ENCODE measurements at places on chromosomes 2 and 18. TPM values are rescaled to one million over a fixed set of nuclear protein-coding genes. Genes with fewer than 3 reads are reported as not detected.
A peak's percentile ranks its signal among the peaks of the same experiment; 100 is the strongest.

FEV gene
- not detected for total RNA-seq

NT5DC4 gene
- total RNA-seq = not detected

DHRS9 gene
- total RNA-seq = not detected

YPEL5 gene
- 30.1 TPM for total RNA-seq

PLCL1 gene
- total RNA-seq = 0.22 TPM

ADAM17 gene
- total RNA-seq = 21.2 TPM

AQP12A gene
- total RNA-seq = not detected

CYTIP gene
- not detected for total RNA-seq

CD28 gene
- not detected for total RNA-seq

UGT1A10 gene
- not detected for total RNA-seq

ZC3H6 gene
- total RNA-seq = 16.0 TPM

LONRF2 gene
- 0.04 TPM for total RNA-seq

REG1A gene
- 0.24 TPM for total RNA-seq

MFSD2B gene
- total RNA-seq = 0.21 TPM

REG3A gene
- total RNA-seq = not detected

GRCh38 chr2:197893403-197894177 is 89.2 kb downstream of the PLCL1 start:
- DNase-seq = no peak

DNA sequence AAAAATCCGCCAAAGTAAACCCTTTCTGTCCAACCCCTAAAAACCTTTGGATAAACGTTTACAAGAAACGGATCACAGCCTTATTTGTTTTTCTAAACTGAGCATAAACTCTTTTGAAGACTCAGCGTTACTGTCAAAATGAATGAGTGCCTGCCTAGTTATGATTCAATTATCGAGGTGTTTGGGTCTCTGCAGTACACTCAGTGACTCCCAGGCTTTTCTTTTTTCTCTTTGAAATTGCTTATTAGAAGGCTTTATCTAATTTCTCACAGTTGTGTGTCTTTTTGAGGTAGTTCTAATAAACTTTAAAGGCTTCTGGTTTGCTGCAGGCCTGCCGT is 663 bp downstream of the RHBDD1 start:
- no peak for DNase-seq

DNA sequence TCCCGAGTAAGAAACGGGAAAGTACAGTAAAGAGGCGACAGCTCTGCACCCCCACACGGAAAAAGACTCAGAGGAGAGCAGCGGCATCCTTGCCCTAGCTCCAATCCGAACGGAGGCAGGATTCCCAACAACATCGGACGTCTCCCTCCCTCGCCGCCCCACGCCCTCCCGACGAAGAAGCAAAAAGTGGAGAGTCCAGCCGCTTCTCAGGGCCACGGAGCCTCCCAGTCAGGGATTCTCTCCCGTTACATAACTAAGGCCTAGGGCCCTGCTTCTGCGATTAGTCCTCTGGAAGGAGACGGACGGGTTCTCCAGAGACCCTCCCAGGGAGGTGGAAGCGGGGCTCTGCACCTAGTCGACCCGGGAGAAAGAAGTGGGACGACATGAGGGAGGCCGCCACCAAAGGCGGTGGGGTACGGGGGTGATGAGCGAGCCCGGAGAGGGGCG is 587 bp downstream of the SUMO1 start:
- DNase-seq = peak; percentile 66

- no peak for DNase-seq
Observed at GRCh38 chr18:39702888-39703287, 2137.3 kb upstream of the CELF4 start.

- DNase-seq = no peak
Observed at GRCh38 chr2:190533968-190534309, 583 bp downstream of the NEMP2 start.

GRCh38 chr2:60259781-60260180 is 293.7 kb downstream of the BCL11A start:
- DNase-seq = no peak

DNA sequence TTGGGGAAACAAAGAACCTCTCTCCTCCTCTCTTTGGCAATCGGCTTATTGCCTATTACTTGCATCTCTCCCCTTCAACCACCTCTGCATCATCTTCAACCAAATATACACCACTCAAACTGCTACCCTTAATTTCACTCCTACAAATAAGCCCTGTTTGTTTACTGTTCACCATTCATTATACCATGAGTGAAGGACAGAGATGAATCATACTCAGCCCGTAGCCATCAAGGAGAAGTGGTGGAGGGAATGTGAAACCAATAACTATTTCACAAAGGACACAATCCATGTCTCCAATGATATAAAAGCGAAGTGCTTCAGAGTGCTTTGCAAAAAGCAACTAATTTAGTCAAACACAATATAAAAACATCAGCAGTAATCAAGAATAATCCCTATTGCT is 76.8 kb downstream of the CACNB4 start:
- DNase-seq = no peak

DNA sequence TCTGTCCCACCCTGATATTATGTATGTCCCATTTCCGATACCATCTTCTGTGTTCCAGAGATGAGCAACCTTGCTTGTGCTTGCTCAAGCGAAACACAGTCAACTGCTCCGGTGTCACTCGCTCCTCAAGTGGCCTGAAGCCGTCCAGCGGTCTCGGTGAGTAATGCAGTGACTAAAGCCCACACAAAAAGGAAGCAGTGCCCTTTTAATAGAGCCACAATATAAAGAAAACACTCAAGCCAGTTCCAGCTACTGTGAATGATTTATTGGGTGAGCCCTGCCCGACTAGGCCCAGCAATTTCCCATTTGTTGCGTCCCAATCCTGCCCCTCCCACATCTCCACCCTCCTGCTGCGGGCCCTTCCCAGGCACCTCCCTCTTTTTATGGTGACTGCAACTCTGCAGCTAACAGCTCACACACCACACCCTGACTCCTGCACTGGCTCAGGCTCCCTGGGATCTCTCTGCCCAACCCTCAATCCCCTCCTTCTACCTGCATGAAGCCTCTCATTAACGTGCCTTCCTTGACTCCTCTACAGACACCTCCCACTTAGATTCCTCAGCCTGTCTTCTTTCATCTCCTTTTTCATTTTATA is 44.2 kb upstream of the DSC1 start:
- DNase-seq = peak; percentile 24

GRCh38 chr18:63259567-63260379 is 59.8 kb downstream of the BCL2 start:
- DNase-seq = no peak

DNA sequence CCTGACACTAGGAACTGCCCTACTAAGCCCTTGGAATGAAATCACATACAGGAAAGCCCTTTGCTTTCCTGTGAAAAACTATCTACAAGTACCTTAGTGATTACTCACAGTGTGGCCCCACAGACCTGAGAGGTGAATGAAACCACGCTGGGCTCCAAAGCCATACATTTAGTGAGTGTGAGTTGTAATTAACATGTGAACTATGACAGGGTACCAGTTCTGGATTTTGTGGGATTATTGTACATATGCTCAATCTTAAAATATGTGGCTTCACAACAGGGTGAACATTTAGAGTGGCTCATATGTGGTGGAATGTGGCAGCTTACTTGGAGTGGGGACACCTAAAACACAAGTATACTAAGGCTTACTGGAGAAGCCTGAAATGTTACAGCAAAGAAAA is 12.3 kb downstream of the KCTD1 start:
- DNase-seq = no peak

DNA sequence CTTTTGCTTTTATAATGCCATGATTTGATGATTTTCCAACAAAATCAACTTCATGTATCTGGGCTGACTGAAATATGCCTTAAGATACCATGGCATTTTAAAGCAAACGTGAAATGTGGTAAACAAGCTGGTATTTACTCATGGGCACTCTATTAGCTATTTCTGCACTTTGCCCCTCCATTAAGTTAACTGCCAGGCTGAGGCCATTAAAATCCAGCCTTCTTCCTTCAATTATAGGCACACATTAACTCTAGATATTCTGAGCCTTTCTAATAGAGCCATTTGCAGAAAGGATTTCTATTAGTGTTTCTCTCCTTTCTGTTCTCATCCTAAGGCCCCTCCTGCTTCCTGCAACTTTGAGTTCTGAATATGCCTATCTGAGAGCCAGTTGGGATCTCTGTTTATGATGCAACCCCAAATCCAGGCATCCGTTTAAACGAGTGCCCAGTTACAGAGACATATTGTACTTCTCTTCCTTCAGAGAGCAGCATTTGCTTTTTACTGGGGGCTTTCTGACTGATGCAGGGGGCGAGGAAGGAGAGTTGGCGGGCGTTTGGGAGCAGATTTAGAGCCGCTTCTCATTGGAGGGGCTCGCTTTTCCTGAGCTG is 1.6 kb upstream of the KCNJ3 start:
- no peak for DNase-seq

DNA sequence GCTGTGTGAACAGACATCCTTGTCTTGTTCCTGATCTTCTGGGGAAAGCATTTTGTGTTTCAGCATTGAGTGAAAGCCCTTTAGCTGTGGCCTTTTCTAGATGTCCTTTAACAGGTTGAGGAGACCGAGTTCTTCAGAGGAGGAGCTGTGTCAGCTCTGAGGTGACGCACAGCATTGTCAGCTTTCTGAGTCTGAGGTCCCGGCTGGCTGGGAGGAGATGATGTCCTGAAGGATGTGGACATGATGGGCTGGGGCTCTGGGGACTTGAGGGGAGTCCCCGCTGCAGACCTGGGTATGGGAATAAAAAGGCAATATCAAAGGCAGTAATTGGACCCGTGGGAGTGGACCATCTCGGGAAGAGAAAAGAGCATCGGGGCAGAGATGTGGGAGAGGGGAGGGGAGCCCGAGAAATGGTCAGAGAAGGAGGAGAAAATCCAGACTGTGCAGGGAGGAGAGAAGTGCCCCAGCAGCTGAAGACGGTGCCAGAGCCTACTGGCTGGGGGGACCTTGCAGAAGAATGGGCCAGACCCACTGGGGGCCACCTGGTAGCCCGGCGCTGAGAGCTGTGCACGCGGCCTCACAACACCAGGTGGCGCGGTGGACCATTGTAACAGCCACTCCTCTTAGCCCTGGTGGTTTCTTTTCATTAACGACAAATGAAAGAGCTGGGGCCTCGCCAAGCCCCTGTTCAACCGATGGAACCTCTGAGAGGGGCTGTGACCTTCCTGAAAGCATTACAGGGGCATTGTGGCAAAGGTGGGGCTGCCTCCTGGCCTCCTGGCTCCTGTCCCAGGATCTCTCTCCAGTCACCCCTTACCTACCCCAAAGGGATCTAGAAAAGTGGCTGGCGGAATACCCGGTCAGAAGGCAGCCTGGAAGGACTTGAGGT is 61.6 kb downstream of the ST3GAL5 start:
- DNase-seq = peak; percentile 78

- DNase-seq = no peak
Observed at GRCh38 chr2:84234103-84234502, 225.0 kb downstream of the SUCLG1 start.

- peak; percentile 33 for DNase-seq
Observed at GRCh38 chr2:100852999-100853908, 33.3 kb downstream of the NPAS2 start.

DNA sequence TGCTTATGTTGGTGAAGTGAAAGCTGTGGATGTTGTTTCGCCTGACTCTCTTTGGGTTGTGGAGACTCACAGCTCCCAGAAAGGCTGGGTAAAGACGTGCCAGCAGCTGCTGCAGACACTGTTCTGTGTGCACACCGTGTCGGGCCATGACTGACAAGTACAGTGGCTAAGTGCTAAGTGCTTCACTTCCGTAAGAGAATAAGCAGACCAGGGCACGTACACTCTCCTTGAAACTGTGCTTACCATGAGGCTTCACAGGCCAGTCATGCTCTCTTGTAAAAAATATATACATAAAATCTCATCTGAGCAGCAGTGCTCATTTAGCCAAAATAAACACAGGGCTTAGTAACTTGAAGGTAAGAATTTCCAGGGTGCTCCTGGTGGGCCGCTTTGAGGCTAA is 86.0 kb downstream of the NRP2 start:
- DNase-seq = no peak

- DNase-seq = no peak
Observed at GRCh38 chr2:65319674-65320041, 92.0 kb downstream of the ACTR2 start.

- DNase-seq = peak; percentile 35
Observed at GRCh38 chr2:28583899-28584553, 88.2 kb downstream of the PLB1 start.

DNA sequence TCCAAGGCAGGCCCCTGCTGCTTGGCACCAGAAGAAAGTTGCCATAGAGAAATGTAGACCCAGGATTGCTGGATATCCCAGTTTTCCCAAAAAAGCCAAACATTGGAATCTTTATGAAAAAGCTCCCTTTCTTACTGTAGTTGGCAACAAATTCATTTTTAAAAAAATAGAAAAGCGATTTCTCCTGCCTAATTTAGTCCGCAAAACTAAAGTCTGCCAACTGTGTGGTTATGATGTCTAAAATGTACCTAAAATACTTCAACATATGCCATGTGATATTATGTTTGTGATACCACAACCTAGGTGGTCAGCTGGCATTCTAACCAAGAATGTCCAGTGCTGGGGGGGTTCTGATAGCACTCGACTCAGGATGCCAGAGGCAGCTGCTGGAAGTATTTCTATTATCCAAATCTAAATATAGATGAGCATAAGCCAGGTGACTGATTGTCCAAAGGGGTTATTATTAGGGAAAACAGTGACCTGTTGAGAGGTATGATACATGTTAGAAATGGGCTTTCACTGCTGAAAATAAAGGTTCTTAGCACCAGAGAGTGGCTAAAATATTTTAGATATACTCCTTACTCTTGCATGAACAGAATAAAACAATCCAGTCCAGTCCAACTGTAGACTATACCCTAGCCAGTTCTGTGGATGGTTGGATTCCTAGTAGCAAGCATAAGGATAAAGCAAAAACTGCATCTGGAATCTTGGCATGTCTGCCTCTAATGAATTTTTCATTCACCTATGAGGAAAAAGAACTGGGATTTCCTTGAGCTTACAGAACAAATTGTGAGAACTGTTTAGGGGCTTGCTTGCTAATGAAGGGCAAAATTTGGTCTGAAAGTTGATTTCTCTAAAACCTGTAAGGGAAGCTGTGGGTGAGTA is 101.7 kb downstream of the STK39 start:
- no peak for DNase-seq

DNA sequence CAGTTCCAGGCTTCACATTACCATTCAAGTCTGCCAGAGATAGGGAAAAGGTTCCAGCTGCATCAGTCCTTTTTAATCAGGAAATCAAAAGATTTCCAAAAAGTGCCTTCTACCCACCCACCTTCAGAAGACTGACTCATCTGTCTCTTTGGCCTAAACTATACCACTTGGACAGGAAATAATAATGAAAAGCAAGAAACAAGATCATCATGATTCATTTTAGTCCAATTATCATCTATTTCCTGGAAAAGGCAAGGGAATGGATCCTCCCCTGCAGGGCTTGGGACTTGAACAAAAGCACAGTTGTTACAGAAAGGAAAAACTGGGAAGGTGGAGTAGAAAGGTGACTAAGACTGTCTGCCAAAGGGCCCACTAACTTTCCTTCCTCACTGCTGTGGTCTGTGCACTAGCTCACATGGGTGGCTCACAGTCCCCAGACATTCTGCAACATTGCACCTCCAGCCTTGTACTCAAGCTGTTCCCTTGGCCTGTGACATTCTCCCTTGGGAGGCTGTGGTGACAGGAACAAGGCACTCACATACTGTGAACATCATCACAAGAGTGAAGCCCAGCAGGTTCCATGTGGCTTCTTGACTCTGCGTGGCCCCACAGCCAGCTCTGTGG is 75.3 kb downstream of the VSNL1 start:
- no peak for DNase-seq

All from H7 (cell line).